HCT116 (cell line): ENCODE measurements at places on chromosomes 11 and 22. TPM values are rescaled to one million over a fixed set of nuclear protein-coding genes. Genes with fewer than 3 reads are reported as not detected.

Gene HEPN1
- total RNA-seq, result not detected

Gene ZNF74
- 15.4 TPM for total RNA-seq

Gene ACR
- total RNA-seq, result 1.5 TPM

Gene NOX4
- not detected for total RNA-seq

- no peaks in the 10 kb centered on the region for H3K27me3 ChIP-seq
- H3K36me3 ChIP-seq, result no peaks in the 10 kb centered on the region
- H3K27ac ChIP-seq, result no peak overlapping the region
- peaks cover 4% of the 10 kb centered on the region for H3K4me1 ChIP-seq
Measured at GRCh38 chr11:124895471-124895971, 2.1 kb downstream of the ROBO4 start.

DNA sequence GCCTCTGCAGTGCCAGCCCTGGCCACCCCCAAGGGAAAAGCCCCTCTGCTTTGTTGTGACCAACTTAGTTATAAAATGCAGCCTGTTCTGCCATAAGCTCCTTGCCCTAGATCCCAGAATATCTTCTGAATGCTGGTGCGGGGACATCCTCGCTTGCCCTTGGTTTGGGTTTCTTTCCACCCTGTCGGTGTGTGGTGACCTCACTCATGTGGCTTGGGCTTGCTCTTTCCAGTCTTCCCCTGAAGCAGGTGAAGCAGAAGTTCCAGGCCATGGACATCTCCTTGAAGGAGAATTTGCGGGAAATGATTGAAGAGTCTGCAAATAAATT lies 16.7 kb downstream of the CLDN5 start:
- no peak for DNase-seq
- H3K27ac ChIP-seq, result no peak overlapping the region
- no peaks in the 10 kb centered on the region for H3K4me1 ChIP-seq

DNA sequence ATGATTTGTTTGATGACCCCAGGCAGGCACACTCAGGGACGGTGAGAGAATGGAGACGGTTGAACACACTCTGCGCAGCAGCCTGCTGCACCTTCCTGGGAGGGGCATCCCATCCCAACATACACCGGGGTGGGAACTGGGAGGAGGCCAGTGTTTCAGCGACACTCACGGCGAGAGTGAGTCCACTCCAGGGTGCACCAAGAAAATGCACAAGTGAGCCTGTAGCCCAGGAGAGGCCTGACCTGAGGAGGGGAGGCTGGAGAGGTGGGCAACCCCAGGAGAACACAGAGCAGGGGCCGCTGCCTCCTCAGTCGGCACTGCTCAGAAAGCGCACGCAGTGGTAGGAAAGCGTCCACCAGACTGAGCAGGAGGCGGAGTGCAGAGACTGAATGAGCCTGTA lies 54.5 kb downstream of the IGF2 start:
- H3K4me1 ChIP-seq, result peaks cover 7% of the 10 kb centered on the region; the same call in 1 of the 2 replicates
- DNase-seq, result no peak
- H3K27ac ChIP-seq, result no peak overlapping the region
- H3K27me3 ChIP-seq, result no peaks in the 10 kb centered on the region

DNA sequence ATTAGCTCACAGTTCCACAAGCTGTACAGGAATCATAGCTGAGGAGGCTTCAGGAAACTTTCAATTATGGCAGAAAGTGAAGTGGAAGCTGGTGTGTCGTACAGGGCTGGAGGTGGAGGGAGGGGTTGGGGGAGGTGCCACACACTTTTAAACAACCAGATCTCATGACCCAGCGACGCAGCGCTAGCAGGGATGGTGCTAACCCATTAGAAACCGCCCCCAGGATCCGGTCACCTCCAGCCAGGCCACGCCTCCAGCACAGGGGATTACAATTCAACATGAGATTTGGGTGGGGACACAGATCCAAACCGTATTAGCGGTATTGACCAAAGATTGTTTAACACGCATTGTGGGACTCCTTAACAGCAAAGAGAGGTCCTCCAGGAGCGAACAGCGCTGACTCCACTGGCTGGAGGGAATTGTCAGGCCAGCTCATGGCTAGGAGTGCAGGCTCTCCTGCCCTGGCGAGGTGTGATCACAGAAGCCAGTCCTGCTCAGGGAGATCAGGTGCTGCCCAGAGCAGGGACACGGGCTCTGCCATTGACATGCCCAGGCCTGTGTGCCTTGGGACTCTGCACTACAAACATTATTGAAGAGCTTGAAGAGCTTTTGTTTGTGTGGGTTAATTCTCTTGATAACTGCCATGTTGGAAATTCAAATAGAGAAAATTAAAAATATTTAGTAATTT lies 215.3 kb downstream of the TBC1D22A start:
- H3K4me3 ChIP-seq, result no peak overlapping the region
- no peaks in the 10 kb centered on the region for H3K36me3 ChIP-seq
- DNase-seq, result no peak
- 0 out of 2 replicates have a peak, but pooled peaks cover 5% of the 10 kb centered on the region for H3K4me1 ChIP-seq
- no peaks in the 10 kb centered on the region for H3K27me3 ChIP-seq
- no peak overlapping the region for H3K27ac ChIP-seq

- no peaks in the 10 kb centered on the region for H3K27me3 ChIP-seq
- H3K36me3 ChIP-seq, result no peaks in the 10 kb centered on the region
- no peak overlapping the region for H3K27ac ChIP-seq
Measured at GRCh38 chr22:46736705-46737104, 1.3 kb downstream of the CERK start.

GRCh38 chr11:94909371-94909820 lies 64.0 kb downstream of the CWC15 start:
- H3K4me1 ChIP-seq, result no peaks in the 10 kb centered on the region
- no peak for DNase-seq
- H3K27me3 ChIP-seq, result no peaks in the 10 kb centered on the region
- H3K4me3 ChIP-seq, result no peak overlapping the region
- no peak overlapping the region for H3K27ac ChIP-seq

GRCh38 chr11:46295312-46296058 lies 18.0 kb downstream of the CREB3L1 start:
- no peak overlapping the region for H3K4me3 ChIP-seq
- H3K4me1 ChIP-seq, result peaks cover 40% of the 10 kb centered on the region
- no peak overlapping the region for H3K27ac ChIP-seq
- no peaks in the 10 kb centered on the region for H3K36me3 ChIP-seq
- H3K27me3 ChIP-seq, result no peaks in the 10 kb centered on the region

- no peak for DNase-seq
- no peaks in the 10 kb centered on the region for H3K36me3 ChIP-seq
- H3K4me1 ChIP-seq, result no peaks in the 10 kb centered on the region
- no peak overlapping the region for H3K4me3 ChIP-seq
- no peak overlapping the region for H3K27ac ChIP-seq
Measured at GRCh38 chr11:87300640-87301380, 263.1 kb downstream of the TMEM135 start.

DNA sequence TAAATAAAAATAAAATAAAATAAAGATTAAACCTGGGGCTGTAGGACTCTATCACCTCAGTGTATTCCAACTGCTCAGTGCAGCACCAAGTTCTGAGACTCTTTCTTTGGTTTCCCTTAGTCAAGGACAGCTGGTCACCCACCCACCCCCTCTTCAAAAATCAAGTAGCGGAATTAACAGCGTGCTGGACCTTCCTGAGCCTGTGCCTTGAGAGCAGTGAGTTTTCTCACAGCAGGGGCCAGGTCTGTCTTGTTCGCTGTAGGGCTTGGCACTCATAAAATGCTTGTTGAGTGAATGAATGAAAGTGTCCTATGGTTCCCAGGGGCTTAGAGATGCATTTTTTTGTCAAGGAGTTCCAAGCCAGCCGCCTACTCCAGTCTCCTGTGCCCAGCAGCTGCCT lies 2.9 kb upstream of the ALX4 start:
- no peak overlapping the region for H3K27ac ChIP-seq
- no peaks in the 10 kb centered on the region for H3K4me1 ChIP-seq
- H3K27me3 ChIP-seq, result peaks cover 21% of the 10 kb centered on the region; the same call in 1 of the 2 replicates
- no peaks in the 10 kb centered on the region for H3K36me3 ChIP-seq
- DNase-seq, result no peak
- H3K4me3 ChIP-seq, result no peak overlapping the region

- no peak overlapping the region for H3K27ac ChIP-seq
- no peak overlapping the region for H3K4me3 ChIP-seq
- H3K36me3 ChIP-seq, result no peaks in the 10 kb centered on the region
- no peaks in the 10 kb centered on the region for H3K27me3 ChIP-seq
- peaks cover 8% of the 10 kb centered on the region; the same call in 1 of the 2 replicates for H3K4me1 ChIP-seq
- DNase-seq, result no peak
Measured at GRCh38 chr22:40452730-40453487, 82.5 kb downstream of the SGSM3 start.

GRCh38 chr11:130312046-130312445 lies 2.7 kb downstream of the ZBTB44 start:
- H3K36me3 ChIP-seq, result no peaks in the 10 kb centered on the region
- DNase-seq, result no peak
- no peak overlapping the region for H3K27ac ChIP-seq
- H3K4me3 ChIP-seq, result no peak overlapping the region
